Fibroblast of upper back skin (primary cell): ENCODE measurements at places on chromosomes 6 and 20.

DNA sequence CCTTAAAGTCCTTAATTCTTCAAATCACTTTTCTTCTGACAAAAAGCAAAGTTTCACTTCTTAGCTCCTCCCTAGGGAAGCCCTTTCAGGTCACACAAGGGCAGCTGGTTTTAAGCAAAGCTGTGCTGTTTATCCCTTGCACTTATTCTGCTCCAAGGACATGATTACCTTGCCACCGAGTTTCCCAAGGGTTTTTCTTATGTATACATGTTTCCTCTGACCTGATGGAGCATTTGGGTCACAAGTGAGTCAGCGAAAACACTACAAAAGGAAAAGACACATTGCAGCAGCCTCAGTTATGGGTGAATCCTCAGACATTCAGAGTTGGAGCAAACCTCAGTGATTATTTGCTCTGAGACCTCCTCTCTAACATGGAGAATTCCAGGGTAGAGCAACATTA lies 26.6 kb upstream of the ILRUN start:
- peak; percentile 4 for DNase-seq

GRCh38 chr20:32521780-32522525 lies 63.2 kb downstream of the NOL4L start:
- DNase-seq: peak; percentile 57

- no peak for DNase-seq
These were observed 31.3 kb upstream of the ADGRF1 start for GRCh38 chr6:47073125-47074110.

DNA sequence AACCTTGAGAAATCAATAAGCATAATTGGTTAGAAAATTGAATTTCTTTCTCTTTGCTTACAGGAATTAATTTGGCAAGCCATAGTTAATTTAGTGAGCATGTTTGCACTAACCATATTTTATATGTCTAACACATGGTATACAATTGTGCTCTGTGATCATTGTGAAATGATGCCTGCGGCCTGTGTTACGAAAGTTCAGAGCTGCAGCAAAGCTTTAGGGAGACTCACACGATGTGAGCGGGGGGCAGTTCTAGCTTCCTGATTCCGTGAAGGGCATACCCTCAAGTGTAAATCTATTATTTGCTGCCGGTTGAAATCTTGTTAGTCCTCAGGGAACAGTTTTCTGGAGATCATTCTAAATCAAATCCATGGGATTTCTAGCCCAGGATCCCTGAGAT lies 25.5 kb upstream of the ADTRP start:
- peak; percentile 39 for DNase-seq

GRCh38 chr6:12170351-12171092 lies 119.6 kb upstream of the EDN1 start:
- DNase-seq: no peak

DNA sequence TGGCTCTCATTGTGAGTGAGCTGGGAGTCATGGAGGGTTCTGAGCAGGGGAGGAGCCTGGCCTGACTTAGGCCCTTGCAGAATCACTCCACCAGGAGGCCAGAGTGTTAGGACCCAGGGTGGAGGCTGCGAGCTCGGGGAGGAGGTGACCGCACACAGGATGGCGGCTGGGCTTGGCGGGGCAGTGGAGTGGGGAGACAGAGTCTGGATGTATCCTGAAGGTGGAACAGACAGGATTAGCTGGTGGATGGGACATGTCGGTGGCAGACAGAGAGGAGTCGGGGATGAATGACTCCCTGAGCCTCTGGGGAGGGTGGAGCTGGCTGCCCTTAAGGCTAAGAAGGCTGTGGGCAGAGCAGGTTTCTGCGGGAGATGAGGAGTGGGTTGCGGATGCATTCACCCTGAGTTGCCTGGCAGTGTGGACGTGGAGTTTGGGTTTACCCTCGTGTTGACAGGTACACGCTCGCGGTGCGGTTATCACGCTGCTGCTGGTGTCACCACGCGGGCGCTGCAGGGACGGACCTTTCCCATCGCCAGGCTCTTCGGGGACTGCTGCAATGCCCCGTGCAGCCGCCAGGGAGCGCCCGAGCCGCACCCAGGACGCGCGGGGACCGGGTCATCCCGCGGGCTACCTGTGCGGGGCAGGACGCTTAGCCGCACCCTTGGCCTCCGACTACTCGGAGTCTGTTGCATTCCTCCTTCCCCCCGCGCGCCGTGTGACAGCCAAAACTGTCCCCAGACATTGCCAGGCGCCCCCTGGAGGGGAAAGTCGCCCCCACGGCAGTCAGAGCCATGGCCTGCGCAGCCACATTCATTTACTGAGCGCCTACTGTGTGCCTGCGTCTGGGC lies 43.0 kb upstream of the PTGIS start:
- peak; percentile 22 for DNase-seq

DNA sequence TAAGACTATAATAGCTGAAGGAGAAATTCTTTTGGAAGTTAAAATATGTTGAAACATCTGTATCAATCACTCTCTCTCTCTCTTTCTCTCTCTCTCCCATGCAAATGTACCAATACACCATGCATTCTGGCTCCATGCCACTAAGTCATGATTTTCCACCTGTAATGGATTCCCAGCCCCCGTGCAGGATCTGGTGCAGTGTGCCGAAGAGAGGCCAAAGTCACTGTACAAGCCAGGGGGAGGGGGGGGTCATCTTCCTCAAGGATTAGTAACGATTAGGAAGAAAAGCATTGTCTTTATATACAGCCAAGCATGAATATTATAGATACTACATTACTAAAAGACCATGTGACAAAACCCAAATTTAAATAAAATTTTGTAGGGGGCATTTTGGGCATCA lies 725.1 kb downstream of the KIF16B start:
- no peak for DNase-seq

GRCh38 chr20:1473246-1474220 lies 6.9 kb upstream of the NSFL1C start:
- DNase-seq: no peak

GRCh38 chr20:7346562-7346961 lies 579.1 kb downstream of the BMP2 start:
- DNase-seq: no peak

- DNase-seq: no peak
These were observed 69.7 kb upstream of the HINT3 start for GRCh38 chr6:125886914-125887313.

DNA sequence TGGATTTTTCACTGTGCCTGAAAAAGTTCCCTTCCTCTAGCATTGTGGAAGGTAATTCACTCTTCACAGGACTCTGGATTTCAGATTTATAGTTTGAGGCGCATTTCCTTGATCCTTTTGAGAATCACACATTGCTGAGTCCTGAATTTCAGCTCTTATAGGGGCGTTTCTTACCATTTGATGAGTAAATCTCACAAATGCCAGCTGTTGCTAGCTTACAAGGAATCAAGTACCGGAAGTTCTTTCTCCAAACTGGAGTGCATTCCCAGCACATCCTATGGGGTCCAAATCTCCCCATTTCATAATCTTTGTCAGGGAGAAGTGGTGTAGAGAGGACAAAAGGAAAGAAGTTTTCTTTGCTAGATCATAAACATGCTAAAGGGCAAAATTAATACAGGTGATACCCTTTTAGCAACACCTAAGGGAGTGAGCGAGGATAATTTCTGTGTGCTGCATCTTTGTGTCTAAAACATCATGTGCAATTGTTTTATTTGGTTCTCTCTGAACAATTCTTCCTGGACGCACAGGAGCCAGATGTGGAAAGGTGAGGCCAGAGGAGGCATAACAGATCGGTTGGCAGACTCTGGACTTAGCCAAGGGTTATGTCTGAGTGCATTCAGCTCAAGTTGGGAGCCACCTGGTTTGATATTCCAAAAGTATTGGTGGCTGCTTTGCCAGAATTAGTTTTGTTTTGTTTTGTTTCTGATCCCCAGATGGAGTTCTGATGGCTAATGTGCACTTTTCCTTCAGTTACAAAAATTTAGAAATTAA lies 37.4 kb upstream of the EYA2 start:
- peak; percentile 3 for DNase-seq

- DNase-seq: no peak
These were observed 2.7 kb upstream of the ESR1 start for GRCh38 chr6:151804585-151805285.

- DNase-seq: no peak
These were observed 37.4 kb downstream of the IL22RA2 start for GRCh38 chr6:137136065-137136464.
